ENCODE measurements at places on chromosomes 16 and 17.

DNA sequence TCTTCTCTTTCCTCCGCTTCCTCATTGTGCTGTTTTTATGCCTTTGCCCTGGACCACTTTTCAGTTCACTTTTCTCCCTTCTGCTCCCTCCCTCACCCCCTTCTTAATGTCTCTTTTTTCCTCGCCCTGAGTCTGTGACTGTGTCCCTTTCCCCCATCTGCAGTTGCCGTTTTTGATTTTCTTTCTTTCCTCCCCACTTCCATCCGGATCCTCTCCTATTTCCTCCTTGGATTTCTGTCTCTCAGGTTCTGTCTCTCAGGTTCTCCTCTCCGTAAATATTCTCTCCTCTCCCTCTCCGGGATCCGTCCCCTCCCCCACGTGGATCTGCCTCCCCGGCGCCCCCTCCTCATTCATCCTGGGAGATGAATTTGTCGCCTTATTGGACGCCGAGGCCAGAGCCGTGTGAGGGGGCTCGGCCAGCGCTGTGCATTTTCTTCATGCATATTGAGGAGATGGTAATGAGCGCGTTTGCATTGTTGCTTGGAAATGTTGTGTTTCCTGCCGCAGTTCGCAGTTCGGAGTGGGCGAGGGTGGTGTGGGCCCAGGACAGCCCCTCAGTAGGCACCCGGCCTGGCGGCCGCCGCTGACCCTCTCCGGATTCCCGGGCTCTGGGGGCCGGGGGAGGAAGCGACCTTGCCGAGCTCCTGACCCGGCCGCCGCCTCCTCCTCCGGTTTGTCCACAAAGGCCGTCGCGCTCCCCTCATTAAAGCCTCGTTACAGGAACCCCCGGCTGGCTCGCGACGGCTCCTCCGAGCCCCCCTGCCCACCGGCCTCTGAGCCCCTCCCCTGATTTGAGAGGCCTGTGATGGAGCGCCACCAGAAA lies 4.5 kb upstream of the IRX3 start:
- DNase-seq, result no peak

DNA sequence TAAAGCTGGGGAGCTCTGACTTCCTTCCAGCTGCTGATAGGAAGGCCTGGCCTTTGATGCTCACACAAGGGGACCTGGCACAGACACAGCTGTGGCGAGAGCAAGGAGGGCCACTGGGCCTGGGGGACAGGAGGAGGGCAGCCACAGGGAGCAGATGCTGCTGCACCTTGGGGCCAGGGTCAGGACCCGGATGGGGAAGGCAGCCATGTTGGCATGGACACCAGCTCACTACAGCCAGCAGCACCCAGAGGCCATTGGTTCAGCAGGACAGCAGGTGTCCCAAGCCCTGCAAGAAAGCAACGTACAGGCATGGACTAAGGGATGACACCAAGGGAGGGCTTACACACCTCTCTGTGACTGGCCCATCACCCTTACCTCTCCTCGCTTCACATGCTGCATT lies 8.0 kb upstream of the RNF112 start:
- no peak for DNase-seq

GRCh38 chr17:8859804-8860430 lies 7.6 kb downstream of the PIK3R6 start:
- DNase-seq, result no peak

DNA sequence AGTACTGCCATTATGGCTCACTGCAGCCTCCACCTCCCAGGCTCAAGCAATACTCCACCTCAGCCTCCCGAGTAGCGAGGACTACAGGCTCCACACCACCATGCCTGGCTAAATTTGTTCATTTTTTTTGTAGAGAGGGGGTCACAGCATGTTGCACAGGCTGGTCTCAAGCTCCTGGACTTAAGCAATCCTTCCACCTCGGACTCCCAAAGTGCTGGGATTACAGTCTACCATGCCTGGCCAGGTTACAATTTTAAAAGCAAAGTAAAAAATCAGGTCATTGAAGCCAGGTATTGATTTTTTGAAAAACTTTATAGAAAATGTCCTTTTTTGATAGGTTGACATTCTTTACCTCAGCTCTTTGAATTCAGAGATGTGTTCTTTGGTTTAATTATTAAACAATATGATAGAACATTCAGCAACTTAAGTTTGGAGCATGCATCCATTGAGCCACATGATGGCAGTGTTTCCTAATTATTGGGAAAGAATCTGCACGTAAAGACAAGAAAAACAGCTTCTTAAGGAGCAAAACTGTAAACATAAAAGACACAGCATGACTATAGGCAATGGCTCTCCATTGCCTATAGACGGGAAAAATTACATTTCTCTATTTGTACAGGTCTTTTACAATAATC lies 1.7 kb upstream of the SLC16A11 start:
- peak; percentile 42 for DNase-seq

DNA sequence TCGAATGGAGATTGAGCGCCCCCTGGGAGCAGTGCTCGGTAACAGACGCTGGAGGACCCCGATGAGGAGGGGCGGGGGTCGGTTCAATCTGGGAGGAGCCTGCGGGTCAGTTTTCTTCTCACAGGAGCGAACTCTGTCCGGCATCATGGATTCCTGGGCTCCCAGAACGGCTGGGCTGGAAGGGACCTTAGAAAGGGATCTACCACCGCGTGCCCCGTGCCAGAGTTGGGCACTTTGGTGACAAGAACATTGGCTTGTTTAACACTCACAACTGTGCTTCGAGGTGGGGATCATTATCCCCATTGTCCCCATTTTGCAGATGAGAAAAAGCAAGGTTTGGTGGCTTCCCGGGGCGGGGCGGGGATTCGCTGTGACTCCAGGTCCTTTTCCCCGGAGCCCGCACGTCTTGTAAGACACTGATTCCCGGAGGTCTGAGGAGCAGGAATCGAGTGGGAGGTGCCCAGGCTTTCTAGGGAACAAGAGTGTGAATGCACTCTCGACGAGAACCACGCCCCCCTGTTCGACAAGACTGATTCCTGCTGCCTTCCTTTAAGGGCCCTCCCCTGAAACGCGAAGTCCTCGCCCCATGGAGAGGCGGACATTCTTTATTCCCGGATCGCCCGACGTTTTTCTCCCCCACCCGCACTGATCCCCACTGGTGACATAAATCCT lies 1.5 kb upstream of the FBXL19 start:
- peak; percentile 88 for DNase-seq

DNA sequence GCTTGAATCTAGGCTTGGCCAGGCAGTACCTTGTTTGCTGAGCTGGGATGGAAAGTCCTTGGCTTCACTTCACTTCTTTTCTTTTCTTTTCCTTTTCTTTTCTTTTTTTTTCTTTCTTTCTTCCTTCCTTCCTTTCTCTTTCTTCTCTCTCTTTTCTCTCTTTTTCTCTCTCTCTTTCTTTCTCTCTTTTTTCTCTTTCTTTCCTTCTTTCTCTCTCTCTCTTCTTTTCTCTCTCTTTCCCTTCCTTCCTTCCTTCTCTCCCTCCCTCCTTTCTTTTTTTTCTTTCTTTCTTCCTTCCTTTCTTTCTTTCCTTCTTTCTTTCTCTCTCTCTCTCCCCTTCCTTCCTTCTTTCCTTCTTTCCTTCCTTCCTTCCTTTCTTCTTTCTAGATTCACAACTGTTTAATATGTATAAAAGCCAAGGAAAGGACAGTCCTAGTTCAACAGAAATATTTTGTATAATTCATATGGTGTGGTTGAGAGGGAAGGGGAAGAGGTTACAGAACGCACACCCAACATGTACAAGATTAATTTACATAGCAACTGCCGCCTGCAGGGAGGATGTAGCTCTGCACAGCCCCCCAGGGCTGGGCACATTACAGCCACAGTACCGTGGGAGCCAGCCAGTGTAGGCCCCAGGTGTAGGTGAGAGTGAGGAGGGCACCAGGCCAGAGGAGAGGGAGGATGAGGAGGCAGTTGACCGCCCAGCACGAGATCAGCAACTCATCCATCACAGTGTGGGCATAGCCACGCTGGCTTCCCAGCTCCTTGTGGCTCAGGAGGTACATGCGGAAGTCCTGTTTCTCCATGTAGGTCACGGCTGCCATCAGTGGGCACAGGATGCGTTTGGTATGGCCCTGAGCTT lies 9.7 kb upstream of the ITGB3 start:
- DNase-seq, result no peak

DNA sequence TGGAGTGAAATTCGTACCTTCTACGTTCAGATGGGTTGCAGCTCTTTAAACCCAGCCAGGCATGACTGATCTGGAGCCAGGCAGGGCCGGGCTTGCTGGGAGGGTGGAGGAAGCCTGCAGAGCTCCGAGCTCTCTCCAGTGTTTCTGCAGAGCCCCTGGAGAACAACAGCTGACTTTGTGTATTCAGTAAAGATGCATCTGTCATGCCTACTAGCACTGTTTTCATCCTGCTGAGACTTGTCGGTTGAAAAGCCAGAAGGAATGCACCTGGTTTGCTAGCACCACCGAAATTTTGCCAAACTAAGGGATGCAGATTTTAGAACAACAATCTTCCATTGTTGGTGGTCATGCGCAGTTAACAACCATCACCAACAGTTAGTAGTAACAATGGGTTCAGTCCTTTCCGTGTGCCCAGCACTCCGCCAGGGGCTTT lies 22.4 kb upstream of the SCNN1B start:
- no peak for DNase-seq

GRCh38 chr17:69230939-69231338 lies 2.3 kb upstream of the ABCA10 start:
- no peak for DNase-seq

DNA sequence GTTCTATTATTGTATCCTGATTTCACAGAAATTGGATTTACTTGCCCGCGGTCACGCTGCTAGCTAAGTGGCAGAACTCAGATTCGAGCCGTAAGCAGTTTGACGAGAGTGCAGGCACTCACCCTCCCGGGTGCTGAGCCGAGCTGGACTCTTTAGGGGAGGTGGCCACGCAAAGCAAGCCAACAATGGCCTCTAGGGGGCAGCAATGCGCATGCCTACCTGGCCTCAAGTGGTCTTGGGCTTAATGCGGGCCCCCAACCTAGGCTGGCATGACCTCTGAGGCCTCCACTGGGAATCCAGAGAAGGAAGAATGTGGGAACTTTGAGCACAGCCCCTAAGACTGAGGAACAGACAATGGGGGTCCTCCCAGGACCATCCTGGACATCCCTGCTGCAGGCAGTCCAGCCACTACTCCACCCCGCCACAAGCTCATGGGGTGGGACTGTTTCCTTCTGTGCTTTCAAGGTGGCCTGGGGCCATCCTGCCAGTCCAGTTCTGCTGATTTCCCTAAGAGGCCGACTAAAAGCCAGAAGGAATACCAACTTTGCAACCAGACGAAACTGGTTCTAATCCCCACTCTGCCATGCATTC lies 276.5 kb downstream of the XYLT1 start:
- DNase-seq, result peak; percentile 49

- no peak for DNase-seq
Observed at GRCh38 chr17:61551255-61551742, 39.7 kb downstream of the NACA2 start.

GRCh38 chr17:31561469-31562375 lies 170.2 kb downstream of the RAB11FIP4 start:
- DNase-seq, result no peak

Measured in stimulated activated naive CD8-positive, alpha-beta T cell treated with anti-CD3 and anti-CD28 coated beads, Interleukin-15, amount 100 ng/mL, for 72 hours (primary cell).